ENCODE measurements at places on chromosomes 5 and 9.

- no peak for DNase-seq
These were observed 2.0 kb upstream of the PHPT1 start for GRCh38 chr9:136847088-136847825.

- no peak for DNase-seq
These were observed 19.5 kb downstream of the MORN5 start for GRCh38 chr9:122179054-122179689.

- no peak for DNase-seq
These were observed 58.6 kb downstream of the SLIT3 start for GRCh38 chr5:169242175-169242848.

DNA sequence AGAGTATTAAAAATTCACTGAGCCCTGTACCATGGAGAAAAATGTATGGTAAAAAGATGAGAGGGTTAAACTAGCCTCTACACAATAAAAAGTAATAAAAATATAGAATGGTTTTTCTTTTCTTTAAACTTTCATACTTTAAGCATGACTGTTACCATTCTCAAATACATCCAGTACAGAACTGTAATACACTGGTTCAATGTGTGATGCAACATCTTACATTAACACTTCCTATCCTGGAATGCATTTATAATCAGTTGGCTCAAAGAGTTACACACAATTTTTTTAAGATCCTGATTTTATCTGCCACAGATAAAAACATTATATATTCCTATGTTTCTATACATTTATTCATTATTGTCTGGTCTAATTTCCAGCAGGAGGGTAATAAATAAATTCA is 4.7 kb downstream of the GNAQ start:
- no peak for DNase-seq

DNA sequence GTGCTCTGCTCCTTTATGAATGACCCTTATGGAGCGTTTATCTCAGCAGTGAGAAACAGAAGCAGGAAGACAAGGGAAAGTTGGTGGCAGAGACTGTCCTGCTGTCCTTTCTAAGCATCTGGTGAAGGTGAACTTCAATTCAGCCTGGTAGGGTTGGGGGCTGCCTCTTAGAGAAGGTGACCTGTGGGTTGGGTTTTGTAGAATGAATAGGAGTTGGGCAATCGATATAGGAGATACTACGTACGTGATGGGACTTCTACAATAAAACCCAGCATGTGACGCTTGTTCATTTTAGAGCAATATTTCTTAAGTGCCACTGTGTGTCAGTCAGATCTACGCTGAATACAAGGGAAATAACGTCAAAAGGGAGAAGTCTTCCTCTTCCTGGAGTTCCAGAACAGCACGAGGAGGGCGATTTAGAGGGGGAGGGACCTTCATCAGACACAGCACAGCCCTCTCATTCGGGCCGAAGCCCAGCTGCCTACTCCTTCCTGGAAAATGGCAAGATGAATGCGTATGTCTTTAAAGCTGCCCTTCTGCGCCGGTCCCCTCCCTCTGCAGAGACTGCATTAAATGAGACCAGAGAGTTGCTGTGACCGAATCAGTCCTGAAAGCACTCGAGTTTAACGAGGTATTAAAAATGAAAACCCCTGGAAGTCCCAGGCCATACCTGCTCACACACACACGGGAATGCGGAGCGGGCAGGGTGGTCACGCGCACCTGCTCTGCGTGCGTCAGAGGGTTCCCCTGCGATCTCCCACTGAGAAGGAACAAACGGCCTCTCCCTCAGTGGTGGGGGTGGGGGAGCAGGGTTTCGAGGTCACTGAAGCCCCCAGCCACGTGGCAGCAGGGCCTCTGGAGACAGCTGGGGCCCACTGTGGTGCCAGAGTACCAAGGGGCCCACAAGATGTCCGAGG is 85.3 kb upstream of the SARDH start:
- no peak for DNase-seq

DNA sequence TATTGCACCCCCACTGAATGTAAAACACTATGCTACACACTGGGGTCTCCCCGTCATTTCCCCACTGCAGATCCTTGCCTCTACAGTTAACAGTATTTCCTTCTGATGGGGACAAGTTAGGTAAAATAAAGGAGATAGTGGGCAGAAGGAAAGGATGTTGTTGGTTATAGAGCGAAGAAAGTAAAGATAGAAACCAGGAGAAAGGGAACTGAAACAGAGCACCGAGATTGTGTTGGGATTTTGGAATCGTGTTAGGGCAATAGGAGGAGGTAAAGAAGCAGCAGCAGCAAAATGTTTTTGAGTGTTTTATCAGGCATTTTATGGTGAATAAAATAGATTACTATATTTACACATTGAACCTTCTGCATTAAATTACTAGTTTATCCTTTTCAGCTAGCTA is 60.0 kb downstream of the PAM start:
- DNase-seq: no peak

DNA sequence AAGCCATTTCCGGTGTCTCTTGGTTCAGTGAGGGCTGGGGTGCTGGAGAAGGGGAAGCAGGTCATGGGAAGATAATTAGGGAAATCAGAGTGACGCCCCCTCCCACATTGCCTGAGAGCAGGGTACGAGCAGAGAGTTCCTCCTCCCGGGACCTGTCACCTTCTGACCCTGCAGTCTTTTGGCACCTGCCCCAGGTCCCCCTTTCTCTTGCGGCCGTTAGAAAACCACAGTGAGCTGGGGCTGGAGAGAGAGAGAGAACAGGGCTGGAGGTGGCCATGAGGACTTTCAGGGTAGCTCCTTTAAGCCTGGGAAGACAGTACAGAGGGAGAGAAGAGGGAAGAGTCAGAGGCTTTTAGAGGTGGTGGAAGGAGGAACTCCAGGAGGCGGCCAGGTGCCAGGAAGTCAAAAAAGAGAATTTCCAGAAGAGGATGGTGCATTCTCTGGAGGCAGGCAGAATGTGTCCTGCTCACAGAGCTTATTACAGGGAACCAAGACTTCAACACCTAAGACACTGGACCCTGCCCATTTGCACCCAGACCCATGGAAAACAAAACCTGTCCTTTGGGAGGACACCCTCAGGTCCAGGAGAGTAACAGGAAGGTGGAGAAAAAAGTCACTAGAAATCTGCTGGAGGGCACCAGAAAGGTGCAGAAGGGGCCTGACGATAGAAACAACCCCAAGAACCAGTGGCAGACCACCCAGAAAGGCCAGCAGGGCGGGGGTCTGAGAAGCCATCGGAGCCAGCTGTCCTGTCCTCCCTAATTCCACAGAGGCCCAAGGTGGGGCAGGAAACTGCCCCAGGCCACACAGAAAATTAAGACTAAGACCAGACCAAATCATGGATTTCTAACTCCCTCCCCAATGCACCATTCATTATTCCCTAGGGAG is 6.5 kb upstream of the ACSL6 start:
- no peak for DNase-seq

DNA sequence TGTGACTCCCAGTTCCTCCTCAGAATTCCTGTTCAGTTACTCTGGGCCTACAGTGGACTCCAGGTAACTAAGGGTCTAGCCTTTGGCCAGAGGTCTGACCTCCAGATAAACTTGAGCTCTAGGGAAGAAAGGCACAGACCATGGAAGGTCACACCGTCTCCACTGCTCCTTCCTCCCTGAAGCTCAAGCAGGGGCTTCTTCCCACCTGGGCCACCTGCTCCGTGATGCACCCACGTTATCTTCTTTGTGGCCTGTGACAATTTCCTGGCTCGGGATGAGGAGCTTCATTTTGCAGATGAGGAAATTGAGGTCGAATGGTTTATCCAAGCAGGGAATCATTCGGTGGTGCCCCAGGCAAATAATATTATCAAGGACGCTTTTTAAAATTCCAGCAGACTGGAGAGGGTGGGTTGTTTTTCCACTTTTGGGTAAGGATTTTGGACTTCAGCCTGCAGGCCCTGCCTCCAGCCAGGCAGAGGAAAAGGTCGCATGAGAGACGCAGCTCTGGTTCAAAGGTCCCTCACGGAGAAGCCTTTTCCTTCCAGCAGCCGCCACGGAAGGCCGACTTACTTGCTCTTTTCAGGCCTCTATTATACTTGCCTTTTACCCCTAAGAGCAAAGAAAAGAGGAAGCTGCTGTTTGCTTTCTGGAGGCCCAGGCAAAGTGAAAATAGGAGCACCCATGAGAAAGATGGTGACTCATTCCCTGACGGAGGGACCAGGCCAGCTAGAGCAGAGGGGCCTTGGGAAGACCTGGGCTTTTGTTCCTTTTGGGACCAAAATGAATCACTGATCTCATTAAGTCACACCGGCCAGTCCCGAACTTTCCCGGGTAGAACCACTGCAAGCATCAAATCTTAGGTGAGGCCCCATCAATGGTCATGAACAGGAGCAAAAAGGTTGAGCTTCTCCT is 22.8 kb upstream of the DUSP1 start:
- no peak for DNase-seq

GRCh38 chr5:116374434-116374852 is 200.2 kb downstream of the SEMA6A start:
- no peak for DNase-seq

GRCh38 chr5:151024440-151025249 is 4.3 kb downstream of the GPX3 start:
- no peak for DNase-seq

GRCh38 chr9:100884518-100884917 is 144.0 kb upstream of the PLPPR1 start:
- no peak for DNase-seq
